Fibroblast of skin of left quadriceps (primary cell): ENCODE measurements at places on chromosomes 7 and 10.

DNA sequence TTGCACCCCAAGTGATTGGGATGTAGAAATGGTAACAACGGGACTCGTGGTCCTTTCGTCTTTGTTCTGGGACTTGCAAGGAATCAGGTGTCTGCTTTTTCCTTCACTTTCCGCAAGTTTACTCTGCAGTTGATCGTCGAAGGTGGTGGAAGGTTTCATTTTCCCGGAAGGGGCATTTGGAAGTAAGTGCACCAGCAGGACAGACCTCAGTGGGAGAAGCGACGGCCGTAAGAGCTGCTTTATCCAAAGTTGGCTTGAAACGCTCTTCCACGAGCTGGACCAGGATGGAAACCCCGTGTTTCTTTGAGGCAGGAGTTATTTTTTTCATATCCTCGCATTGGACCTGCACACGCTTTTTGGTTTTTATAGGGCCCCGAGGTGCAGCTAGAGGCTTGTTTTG is 1.2 kb downstream of the BRI3 start:
- DNase-seq = no peak

DNA sequence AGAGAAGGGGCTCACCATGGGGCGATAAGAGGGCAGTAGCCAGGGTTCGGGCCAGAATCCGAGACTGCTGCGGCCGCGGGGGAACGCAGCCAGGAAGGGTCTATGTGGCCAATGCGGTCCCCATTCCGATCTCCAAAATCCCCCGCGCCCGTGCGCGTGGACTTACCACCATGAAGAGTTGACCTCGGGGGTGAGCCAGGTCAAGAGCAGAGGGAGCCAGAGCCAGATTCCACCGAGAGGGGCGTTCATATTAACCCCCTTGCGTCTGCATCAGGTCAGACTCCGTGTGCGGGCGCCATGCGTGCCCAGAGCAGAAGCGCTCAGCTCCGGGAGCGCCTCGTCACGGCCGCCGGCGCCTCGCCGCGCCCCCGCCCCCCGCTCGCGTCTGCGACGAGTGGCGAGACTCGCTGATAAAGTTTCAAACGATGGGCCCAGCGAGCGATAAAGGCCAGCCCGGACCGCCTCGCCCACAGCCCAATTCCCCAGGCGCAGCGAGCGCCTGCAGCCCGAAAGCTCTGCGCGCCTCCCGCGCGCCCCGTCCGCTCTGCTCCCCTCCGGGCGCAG is at the start of gene WNT2:
Gene WNT2, minus strand, starts transcription at position 318 of the 564 bp plus-strand sequence. Its CDS starts 69 bp downstream, at position 249.
- no peak for DNase-seq

- no peak for DNase-seq
These were observed 140.4 kb downstream of the NRBF2 start for GRCh38 chr10:63273577-63273976.

GRCh38 chr7:105068886-105069285 is 54.9 kb downstream of the KMT2E start:
- no peak for DNase-seq

GRCh38 chr10:126569513-126570244 is 100.8 kb downstream of the C10orf90 start:
- DNase-seq = peak; percentile 62

GRCh38 chr10:128481152-128481840 is 355.1 kb upstream of the MKI67 start:
- no peak for DNase-seq

DNA sequence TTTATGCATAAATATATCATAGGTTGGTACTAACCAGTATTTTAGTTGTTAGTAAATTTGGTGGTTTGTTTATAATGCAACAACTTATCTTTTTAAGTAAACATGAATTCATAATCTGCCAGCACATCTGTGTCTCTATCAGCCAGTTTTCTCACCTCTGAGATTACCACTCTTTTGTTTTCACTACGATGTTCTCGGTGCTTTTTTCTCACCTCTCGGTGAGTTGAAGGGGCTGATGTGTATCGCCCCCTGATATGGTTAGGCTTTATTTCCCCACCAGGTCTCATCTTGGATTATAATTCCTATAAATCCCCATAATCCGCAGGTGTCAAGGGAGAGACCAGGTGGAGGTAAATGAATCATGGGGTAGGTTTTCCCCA is 114.1 kb downstream of the CAMK1D start:
- DNase-seq = no peak

- no peak for DNase-seq
These were observed 219.2 kb downstream of the CAMK1D start for GRCh38 chr10:12568391-12569009.

DNA sequence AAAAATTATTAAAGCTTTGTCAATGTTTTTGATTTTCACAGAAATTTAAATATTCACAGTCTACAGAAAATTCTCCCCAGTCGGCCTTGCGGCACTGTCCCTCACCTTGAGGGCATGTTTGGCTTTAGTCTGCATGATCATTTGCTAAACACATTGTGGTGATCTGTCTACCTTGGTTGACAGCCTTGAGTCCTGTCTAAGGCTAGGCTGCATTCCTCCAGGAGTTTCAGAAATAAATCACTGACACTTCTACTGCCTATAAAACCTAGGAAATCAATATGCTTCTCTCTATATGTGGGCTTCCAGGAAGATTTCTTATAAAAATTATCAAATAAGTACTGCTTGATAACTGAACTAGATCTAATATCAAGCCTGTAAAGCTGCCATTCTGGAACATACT is 430.7 kb upstream of the GRM3 start:
- no peak for DNase-seq

DNA sequence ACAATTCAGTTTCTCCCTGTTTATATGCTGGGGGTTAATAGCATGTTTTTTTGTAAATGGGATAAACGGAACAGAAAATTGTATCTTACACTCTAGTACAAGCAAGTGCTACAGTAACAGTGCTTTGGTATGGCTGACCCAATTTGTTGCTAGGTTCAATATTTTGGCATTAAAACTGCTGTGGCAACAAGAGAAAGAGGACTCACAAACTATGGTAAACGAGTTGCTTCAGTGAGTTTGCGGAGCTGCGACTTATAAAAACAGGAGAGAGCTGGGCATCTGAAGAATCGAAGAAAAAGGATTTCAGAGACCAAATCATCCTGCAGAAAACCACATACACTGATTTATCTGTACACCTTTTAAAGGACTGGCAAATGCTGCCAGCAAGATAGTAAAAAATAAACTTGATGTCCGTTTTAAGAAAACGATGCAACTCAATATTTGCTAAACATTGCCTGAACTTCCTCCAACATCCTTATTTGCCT is 2.2 kb downstream of the GLUD1 start:
- no peak for DNase-seq

DNA sequence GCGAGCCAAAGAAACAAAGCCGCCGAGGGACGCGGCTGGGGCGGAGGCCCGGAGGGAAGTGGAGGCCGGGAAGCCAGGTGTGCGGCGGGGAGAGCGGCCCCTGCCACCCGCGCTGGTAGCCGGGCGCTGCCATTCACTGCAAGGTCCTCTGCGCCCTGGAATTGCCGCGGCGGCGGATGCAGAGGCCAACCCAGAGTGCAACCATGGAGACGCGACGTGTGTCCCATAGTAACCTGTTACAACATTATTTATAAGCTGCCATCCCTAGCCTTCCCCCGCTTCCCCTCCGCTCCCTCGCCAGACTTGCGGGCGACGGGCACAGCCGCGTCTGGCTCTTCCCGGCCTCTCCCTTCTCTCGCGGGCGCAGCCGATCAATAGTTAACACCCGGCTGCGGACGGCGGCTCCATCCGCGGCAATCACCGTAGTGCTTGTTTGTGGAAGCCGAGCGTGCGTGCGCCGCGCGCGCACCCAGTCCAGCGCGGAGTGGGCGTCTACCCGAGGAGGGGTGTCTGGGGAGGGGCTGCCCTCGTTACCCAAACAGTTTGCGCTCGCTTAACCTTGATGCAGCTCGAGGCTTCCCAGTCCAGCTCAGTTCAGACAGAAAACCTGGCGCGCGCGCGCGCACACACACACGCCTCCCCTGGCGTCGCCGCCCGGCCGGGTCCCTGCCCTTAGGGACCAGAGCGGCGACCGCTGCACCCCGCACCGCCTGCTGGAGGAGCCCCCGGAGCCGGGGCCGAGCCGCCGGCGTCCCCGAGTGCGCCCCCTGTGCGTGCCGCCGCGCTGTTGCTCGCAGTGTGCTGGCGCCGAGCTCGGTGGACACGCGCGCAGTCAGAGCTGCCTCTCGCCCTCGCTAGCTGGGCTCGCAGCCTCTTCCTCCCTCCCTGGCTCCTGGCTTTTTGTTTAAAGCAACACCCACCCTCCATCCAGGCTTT is 165.4 kb upstream of the DPP6 start:
- DNase-seq = no peak

DNA sequence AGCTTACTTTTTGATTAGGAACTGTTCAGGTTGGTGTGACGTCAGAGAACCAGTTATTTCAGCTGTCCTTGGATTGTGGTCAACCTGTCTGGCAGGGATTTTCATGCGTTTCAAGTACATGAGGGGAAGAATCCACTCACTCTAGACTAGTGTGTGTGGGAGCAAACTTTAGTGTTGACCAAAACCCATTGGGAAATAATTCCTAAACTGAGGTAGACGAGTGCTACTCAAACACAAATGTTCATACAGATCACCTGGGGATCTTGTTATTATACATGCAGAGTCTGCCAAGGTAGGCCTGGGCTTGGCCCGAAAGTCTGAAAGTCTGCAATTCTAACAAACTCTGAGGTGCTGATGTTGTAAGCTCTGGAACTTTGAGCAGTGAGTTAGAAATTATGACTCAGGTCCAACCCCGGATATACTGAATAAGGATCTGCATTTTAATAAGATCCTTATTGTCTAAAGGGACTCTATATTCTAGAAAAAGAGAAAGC is 111.1 kb upstream of the CREB5 start:
- peak; percentile 26 for DNase-seq

GRCh38 chr10:49549640-49550346 is 10.9 kb upstream of the ERCC6 start:
- no peak for DNase-seq

- DNase-seq = no peak
These were observed 25.8 kb upstream of the BET1 start for GRCh38 chr7:94029976-94030375.

DNA sequence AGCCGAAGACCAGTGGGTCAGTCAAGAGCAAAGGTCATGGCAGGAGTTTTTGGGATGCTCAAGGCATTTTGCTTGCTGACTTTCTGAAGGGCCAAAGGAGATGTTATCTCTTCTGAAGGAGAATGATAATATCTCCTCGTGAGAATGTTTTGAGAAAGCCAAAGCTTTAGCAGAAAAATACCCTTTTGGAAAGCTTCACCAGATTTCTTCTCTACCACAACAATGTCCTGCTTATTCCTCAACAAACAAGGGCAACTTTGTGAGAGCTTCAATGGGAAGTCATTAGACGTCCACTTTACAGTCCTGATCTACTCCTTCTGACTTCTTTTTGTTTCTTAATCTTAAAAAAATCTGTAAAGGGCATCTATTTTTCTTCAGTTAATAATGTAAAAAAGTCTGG is 132.8 kb upstream of the DNAJB12 start:
- no peak for DNase-seq

- DNase-seq = no peak
These were observed 12.1 kb upstream of the RHBDD2 start for GRCh38 chr7:75866489-75867389.

GRCh38 chr10:112202561-112203241 is 19.1 kb upstream of the GPAM start:
- DNase-seq = peak; percentile 27

GRCh38 chr10:129413024-129413423 is 54.0 kb upstream of the MGMT start:
- DNase-seq = no peak

DNA sequence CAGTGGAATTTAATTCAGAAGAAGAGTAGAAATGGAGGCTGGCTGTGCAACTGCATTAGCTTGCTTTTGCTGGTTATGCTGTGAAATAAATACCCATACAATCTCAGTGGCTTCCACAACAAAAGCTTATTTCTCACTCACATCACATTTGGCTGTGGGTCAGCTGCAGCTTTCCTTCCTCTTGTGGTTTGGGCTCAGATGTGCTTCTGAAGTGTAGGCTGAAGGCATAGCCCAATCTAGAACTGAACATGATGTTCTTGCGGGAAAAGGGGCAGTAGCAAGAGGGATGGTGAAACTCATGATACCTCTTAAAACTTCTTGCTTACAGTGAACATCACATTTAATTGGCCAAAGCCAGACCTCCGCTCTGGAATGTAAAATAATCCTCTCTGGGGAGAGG is 119.9 kb downstream of the HECW1 start:
- no peak for DNase-seq

DNA sequence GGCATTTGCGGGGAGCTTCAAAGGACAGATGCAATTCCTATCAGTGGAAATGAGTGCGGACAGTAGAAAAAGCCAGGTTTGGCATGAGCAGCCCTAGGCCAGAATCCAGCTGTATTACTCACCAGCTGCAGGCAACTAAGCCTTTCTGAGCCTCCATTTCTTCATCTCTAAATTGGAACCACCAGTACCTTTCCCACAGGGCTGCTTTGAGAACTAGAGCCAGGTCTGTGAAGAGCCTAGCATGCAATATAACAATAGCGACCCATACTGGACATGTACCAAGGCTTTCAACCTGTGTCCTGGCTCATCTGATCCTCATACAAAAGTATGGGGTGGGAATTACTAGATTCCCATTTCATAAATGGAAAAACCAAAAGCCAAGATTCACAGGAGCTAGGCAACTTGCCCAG is 101.0 kb downstream of the GSAP start:
- no peak for DNase-seq

DNA sequence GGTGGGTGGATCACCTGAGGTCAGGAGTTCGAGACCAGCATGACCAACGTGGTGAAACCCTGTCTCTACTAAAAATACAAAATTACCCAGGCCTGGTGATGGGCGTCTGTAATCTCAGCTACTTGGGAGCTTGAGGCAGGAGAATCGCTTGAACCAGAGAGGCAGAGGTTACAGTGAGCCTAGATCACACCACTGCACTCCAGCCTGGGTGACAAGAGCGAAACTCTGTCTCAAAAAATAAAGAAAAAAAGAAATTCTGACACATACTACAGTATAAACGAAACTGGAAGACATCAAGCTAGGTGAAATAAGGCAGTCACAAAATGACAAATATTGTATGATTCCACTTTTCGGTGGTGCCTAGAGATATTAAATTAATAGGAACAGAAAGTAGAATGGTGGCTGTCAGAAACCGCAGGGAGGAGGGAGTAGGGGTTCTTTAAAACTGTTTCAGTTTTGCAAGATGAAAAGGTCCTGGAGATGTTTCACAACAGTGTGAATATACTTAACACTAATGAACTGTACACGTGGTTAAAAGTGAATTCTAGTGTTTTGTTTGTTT is 23.2 kb downstream of the PILRA start:
- DNase-seq = no peak

DNA sequence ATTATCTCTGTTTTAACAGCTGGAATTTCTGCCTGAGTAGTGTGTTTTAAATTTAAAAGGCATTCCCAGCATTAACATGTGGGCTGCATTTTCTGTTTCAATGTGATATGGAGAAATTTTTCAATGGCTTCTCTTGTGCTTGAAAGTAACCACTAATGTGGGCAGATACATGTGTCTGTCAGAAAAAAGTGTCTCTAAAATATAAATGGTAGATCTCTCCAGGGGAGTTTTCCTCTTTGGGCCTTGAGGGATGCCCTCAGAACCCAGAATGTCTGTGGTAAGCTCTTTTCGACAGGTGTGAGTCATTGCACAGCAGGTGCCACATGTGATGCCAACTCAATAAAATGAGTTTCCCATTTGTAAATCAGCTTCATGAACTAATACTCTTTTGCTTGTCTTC is 221.1 kb downstream of the SEMA3E start:
- no peak for DNase-seq

GRCh38 chr10:5632446-5632845 is 33.9 kb downstream of the ASB13 start:
- no peak for DNase-seq
